T-helper 1 cell treated with Interleukin-12 subunit alpha and Interleukin-12 subunit beta and Interleukin-4 antibody, amounts not matched to agents 30 ng/mL and 1 ng/mL, for 36 hours (primary cell): ENCODE measurements at places on chromosomes 2 and 18. TPM values are rescaled to one million over a fixed set of nuclear protein-coding genes. Genes with fewer than 3 reads are reported as not detected.

PROM2 gene
- total RNA-seq: 0.78 and 1.4 TPM in 2 replicates

CDCA7 gene
- 70.6 and 81.4 TPM in 2 replicates for total RNA-seq

DPY30 gene
- total RNA-seq: 53.3 and 59.3 TPM in 2 replicates

MAP3K19 gene
- total RNA-seq: not detected in 2 replicates

CRIM1 gene
- 8.6 and 11.4 TPM in 2 replicates for total RNA-seq

SPTBN1 gene
- total RNA-seq: 178 and 186 TPM in 2 replicates

TRIM54 gene
- 0.10 TPM in 1 of 2 replicates, not detected in the other for total RNA-seq

MTCL1 gene
- 0.42 and 0.56 TPM in 2 replicates for total RNA-seq

C1QL2 gene
- not detected in 2 replicates for total RNA-seq

LBH gene
- total RNA-seq: 134 and 135 TPM in 2 replicates

CPO gene
- not detected in 2 replicates for total RNA-seq
